ENCODE measurements at places on chromosomes 7 and 10.
A peak's percentile ranks its signal among the peaks of the same experiment; 100 is the strongest.

DNA sequence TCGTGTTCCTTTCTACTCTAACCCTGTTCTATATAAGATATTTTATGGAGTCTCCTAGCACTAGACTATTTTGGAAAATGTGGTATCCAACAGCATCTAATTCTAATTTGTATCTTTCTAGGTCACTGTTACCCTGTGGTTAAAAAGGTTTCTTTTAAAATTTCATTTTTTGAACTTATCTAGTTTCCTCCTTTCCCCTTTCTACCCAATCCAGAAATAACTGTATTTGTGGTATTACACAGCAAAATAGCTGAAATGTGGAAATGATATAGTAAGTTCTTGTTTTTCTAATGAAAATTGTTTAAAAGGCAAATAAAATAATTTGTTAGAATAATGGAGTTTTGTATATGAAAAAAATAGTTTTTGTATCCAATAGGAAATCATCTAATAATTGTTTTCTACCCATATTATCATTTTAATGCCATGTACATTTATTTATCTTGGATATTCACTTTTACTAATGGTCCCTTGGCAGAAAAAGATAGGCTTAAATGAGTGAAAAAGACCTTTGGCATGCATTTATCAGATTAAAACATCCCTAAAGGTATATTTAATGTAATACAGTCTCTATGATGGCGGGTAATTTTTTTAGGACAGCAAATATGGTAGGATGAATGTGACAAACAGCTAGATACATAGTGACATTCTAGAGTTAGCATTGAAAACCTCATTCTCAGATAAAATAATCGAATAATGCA, 175.5 kb upstream of the PLXDC2 start:
- H3K36me3 ChIP-seq: no peaks in the 10 kb centered on the region
- H3K4me1 ChIP-seq: peaks cover 7% of the 10 kb centered on the region
- H3K4me3 ChIP-seq: no peak overlapping the region
- H3K27ac ChIP-seq: no peak overlapping the region
- no peaks in the 10 kb centered on the region for H3K27me3 ChIP-seq

DNA sequence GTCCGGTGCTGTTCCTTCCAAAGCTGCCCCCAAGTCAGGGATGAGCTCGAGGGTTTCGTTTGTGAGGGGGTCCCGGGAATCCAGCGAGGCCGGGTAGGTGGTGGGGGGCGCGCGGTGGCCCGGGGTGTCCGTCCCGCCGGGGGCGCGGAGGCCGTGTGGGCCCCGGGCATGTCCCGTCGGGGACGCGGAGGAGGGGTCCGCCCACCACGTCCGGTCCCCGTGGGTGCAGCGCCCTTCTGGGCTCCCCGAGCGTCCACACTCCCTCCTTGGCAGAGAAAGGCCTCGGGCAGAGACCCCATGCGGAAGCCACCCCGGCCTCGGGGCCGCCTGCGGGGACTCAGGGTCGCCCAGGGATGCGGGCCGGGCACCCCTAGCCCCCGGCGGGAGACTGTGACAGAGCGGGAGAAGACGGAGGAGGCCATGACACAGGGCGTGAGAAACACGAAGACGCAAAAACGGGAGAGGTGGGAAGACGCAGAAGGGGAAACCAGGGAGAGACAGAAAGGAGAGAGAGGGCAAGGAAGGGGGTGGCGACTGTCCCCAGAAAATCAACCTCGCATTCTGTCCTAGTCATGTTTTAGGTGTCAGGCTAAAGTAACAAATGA, 640 bp upstream of the ZNF425 start:
- peaks cover 27% of the 10 kb centered on the region for H3K4me1 ChIP-seq
- H3K4me3 ChIP-seq: peak overlapping the region; percentile 89
- H3K36me3 ChIP-seq: peaks cover 9% of the 10 kb centered on the region
- no peaks in the 10 kb centered on the region for H3K27me3 ChIP-seq

GRCh38 chr10:122639801-122640200, 59.8 kb downstream of the C10orf120 start:
- DNase-seq: no peak
- H3K27ac ChIP-seq: no peak overlapping the region
- H3K36me3 ChIP-seq: no peaks in the 10 kb centered on the region
- H3K27me3 ChIP-seq: no peaks in the 10 kb centered on the region

DNA sequence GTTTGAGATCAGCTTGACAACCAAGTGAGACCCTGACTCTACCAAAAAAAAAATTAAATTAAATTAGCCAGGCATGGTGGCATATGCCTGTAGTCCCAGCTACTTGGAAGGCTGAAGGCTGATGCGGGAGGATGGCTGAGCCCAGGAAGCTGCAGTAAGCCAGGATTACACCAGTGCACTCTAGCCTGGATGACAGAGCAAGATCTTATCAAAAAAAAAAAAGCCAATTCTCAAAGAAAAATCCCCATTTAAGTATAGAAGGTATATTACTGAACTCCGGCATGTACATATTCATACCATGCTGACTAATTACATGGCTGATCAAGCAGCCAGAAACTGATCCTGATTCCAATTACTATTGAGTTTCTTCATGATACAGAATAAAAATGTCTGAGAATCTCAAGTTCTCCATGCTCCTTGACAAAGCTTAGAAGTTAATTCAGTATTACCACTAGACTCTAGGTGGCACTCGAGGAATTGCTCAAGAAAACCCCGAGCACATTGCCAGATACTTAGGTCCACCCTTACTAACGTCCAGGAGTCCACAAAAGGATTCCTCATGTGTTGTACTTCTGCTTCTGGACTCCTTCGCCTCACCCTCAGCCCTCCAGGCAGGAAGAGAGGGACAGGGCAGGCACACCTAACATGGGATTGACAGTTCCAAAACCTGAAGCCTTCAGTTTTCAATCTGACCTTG, 148.9 kb downstream of the PARD3 start:
- H3K36me3 ChIP-seq: no peaks in the 10 kb centered on the region
- no peaks in the 10 kb centered on the region for H3K4me1 ChIP-seq
- no peak overlapping the region for H3K4me3 ChIP-seq
- peaks cover 4% of the 10 kb centered on the region for H3K27me3 ChIP-seq
- no peak for DNase-seq
- H3K27ac ChIP-seq: peak overlapping the region; percentile 10

DNA sequence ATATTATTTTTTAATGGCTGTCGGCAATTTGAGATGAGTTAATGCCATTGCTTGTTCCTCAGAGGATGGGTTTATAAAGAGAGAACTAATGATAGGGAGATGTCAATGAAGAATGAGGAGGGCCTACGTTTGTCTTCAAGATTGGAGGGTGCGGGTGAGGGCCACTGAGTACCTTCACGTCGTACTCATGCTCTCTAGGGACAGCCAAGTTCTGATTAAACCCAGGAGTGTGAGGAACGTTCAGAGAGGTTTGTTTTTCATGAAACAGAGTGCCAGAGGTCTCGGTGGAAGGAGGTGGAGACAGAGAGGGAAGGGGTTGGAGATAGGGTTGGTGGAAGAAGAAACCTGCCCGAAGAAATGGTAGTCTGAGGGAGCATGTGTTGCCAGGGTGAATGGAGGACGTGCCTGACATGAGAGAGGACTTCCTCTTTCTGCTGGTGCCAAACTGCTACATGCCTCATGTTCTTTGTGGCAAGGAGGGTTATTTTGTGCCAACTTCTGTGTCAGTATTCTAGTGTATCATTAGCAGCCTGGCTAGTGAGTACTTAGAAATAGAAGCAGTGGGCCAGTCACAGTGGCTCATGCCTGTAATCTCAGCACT, 8.9 kb downstream of the DHTKD1 start:
- H3K4me3 ChIP-seq: no peak overlapping the region
- no peaks in the 10 kb centered on the region for H3K27me3 ChIP-seq
- H3K27ac ChIP-seq: no peak overlapping the region
- peaks cover 11% of the 10 kb centered on the region for H3K4me1 ChIP-seq

DNA sequence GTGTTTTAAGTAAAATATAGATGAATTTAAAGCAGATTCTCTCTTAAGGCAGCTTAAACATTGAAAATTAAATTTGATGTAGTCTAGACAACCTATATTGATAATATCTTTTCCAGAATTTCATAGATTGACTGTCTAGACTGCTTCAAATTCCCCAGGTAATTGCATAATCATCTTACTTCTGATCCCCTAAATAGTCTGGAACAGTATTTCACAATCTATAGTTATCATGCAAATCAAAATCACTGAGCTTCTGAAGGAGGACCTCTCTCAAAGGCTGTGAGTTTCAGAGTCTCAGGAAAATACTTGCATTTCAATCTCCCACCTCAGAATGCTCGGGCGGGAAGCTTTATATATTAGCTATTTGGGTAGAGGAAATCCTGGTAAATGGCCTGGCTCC, 87.3 kb downstream of the SEMA3A start:
- no peak for DNase-seq
- H3K27me3 ChIP-seq: no peaks in the 10 kb centered on the region
- H3K4me1 ChIP-seq: peaks cover 2% of the 10 kb centered on the region
- H3K27ac ChIP-seq: no peak overlapping the region

DNA sequence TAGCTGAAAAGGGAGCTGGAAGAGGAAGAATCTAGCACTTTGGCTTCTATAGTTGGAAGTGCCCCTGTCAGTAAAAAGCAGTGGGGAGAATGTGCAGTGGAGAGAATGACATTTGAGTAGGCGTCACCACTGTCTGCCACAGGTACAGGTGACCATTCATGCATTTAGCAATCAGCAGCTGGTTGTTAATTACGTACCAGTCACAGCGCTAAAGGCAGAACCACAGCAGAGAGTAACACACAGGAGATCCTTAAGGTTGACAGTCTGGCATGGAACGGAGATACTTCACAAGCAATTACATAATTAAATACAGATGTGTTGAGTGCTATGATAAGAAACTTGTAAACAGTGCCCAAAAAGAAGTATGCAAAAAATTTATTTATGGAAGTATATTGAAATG, 24.8 kb downstream of the C10orf67 start:
- H3K4me3 ChIP-seq: no peak overlapping the region
- DNase-seq: no peak
- H3K36me3 ChIP-seq: no peaks in the 10 kb centered on the region
- H3K4me1 ChIP-seq: peaks cover 1% of the 10 kb centered on the region
- H3K27ac ChIP-seq: no peak overlapping the region

- no peak overlapping the region for H3K4me3 ChIP-seq
- DNase-seq: no peak
- no peak overlapping the region for H3K27ac ChIP-seq
- H3K4me1 ChIP-seq: peaks cover 2% of the 10 kb centered on the region
Observed at GRCh38 chr7:2299131-2299829, 15.0 kb downstream of the SNX8 start.

DNA sequence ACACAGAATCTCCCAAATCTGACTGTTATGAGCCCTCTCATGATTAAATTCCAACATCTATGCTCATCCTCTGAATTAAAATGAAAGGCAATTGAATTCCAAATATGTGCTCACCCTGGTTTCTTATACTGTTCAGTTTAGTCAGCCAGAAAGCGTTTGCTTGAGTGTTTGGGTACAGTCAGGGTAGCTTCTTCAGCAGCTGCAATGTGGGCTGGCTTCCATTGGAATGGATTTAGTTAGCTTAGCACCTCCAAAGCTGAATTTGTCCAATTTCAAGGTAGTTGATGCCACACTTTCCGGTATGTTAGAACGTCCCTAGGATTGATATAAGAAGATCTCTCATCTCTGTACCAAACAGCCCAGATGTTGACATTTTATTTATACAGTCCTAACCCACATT, 9.3 kb downstream of the KLHL7 start:
- no peaks in the 10 kb centered on the region for H3K27me3 ChIP-seq
- H3K36me3 ChIP-seq: peaks cover 22% of the 10 kb centered on the region
- peaks cover 28% of the 10 kb centered on the region for H3K4me1 ChIP-seq

DNA sequence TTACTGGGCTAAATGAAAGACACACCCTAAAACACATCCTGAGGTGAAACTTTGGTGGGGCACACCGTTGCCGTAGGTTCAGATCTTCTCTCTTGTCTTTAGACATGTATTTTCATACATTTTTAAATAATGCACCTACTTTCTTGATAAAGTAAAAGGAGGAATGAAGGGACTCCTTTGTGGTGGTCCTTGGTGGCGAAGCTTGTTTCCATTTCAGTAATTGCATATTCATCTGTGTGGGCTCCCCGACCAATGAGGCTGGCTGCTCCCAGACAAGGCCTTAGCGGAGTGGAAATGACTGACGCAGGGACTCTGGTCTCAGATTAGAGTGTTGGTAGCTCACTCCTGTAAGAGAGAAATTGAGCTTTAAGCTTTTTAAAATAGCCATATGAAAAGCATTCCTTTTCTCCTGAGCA, 815 bp downstream of the CCSER2 start:
- H3K4me1 ChIP-seq: peaks cover 39% of the 10 kb centered on the region
- H3K36me3 ChIP-seq: no peaks in the 10 kb centered on the region

DNA sequence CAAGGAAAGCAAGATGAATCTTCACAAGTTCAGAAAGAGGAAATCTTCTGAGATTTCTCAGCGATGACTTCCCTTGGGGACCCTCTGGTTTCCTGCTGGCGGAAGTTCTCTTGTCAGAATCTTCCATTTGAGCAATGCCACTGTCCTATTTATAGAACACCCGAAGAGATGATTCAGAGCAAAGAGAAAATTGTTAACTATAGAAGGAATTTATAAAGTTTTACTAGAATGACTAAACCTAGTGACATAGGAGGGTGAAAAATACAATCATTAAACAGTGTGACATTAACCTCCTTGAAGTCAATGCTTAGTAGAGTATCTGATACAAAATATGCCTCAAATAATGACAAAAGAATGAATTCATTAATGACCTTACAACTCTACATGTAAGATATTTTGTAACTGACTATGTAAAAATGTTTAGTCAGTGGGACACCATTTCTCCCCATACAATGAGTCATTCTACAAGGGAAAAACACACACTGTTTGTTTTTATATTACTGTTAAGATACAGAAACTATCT, 206.5 kb upstream of the CNTNAP2 start:
- no peaks in the 10 kb centered on the region for H3K27me3 ChIP-seq
- no peaks in the 10 kb centered on the region for H3K36me3 ChIP-seq
- H3K4me3 ChIP-seq: no peak overlapping the region

GRCh38 chr7:8254667-8255066, 7.3 kb downstream of the ICA1 start:
- no peak overlapping the region for H3K4me3 ChIP-seq
- H3K36me3 ChIP-seq: no peaks in the 10 kb centered on the region
- no peaks in the 10 kb centered on the region for H3K4me1 ChIP-seq
- no peak for DNase-seq
- H3K27me3 ChIP-seq: peaks cover 12% of the 10 kb centered on the region
- H3K27ac ChIP-seq: no peak overlapping the region

GRCh38 chr7:106346678-106347217, 62.0 kb upstream of the NAMPT start:
- DNase-seq: no peak
- no peak overlapping the region for H3K27ac ChIP-seq
- peaks cover 13% of the 10 kb centered on the region for H3K4me1 ChIP-seq
- H3K4me3 ChIP-seq: no peak overlapping the region

DNA sequence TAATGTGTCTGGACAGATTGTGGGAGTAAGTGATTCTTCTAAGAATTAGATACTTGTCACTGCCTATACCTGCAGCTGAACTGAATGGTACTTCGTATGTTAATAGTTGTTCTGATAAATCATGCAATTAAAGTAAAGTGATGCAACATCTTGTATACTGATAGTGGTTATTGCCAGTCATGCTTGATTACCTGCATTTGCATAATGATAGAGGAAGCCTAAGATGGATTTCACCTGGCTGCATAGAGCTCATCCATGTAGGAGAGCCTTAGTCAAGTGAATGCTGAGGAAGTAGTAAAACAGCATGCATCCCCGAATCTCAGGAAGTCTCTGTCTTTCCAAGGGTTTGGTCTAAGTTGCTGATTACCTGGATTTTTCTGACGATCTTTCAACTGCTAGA, 64.2 kb upstream of the CAPZA2 start:
- H3K4me3 ChIP-seq: no peak overlapping the region
- DNase-seq: no peak
- no peak overlapping the region for H3K27ac ChIP-seq
- H3K36me3 ChIP-seq: no peaks in the 10 kb centered on the region

GRCh38 chr10:35306852-35307251, 29.5 kb upstream of the CCNY start:
- H3K4me3 ChIP-seq: no peak overlapping the region
- peaks cover 7% of the 10 kb centered on the region for H3K4me1 ChIP-seq
- no peaks in the 10 kb centered on the region for H3K36me3 ChIP-seq
- no peak for DNase-seq
- peaks cover 23% of the 10 kb centered on the region for H3K27me3 ChIP-seq

Data from naive thymus-derived CD8-positive, alpha-beta T cell (primary cell).